ENCODE measurements at places on chromosomes 4 and X. TPM values are rescaled to one million over a fixed set of nuclear protein-coding genes. Genes with fewer than 3 reads are reported as not detected.

Gene LEF1
- total RNA-seq = 0.58 TPM

DNA sequence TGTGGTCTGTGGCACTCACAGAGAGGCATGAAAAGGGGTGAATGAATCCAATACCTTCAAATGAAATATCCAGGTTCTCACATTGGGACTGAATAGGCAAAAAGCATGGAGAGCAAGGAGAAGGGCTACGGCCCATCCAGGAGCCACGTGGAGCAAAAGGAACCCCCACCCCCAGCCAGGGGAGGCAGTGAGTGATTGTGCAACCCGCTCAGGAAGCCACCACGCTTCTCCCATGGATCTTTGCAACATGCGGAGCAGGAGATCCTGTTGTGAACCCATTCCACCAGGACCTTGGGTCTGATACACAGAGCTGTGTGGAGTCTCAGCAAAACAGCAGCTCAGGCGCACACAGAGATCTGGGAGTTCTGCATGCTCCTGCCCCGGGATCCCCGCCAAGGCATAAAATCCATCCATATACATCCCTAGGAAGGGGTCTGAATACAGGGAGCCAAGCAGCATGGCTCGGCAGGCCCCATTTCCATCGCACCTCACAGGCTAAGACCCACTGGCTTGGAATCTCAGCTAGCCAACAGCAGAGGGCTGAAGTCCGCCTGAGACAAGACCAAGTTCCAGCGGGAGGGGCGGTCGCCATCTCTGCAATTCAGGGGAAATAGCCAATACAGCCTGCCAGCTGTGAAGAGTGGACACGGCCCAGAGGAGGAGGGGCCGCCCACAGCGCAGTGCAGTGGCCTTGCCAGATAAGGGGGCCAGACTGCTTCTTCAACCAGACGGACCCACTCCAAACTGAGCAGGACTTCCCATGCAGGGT, 80.2 kb downstream of the FGF16 start:
- H3K27me3 ChIP-seq = no peaks in the 10 kb centered on the region
- no peak overlapping the region for H3K4me3 ChIP-seq
- no peaks in the 10 kb centered on the region for H3K4me1 ChIP-seq

DNA sequence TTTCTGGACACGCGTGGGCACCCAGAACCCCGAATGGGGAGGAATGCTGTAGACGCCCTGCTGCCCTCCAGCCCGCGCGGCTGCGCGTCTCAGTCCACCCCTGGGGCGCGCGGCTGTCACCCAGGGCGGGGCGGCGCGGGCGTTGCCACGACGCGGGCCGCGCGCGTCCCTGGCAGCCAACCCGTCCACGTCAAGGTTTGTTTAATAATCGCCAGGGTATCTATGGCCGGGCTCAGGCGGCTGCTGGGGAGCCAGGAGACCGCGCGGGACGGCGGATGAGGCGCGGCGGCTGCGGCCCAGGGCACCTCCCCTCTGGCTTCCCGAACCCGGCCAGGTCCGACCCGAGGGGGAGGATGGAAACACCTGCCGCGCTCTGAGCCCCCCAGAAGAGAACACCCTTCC, at the start of gene SPATA18:
Gene SPATA18 (plus strand): TSS at position 92 of the 402 bp plus-strand sequence. CDS start 401 bp downstream, outside the sequence.
- H3K27me3 ChIP-seq = no peaks in the 10 kb centered on the region
- H3K4me3 ChIP-seq = no peak within 1 kb of the TSS
- H3K27ac ChIP-seq = no peak within 1 kb of the TSS
- H3K36me3 ChIP-seq = no peaks in the 10 kb centered on the region
- no peaks in the 10 kb centered on the region for H3K4me1 ChIP-seq

DNA sequence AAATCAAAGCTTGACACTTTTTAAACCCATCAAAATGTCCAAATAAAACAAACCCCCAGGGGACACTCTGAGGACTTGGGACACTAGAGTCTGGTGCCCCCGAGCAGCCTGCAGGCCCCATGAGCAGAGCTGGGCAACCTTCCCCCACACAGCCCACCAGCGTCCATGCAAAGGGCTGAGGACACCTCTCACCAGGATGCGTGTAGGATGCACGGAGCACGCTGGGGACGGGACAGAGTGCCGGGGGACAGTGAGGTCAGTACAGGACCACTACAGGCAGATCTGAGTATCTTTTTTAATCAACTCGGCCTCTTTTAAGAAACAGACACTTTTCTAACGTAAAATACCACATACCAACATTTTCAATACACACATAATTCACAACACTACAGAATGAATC, 6.9 kb downstream of the GAK start:
- no peak overlapping the region for H3K27ac ChIP-seq
- DNase-seq = no peak
- no peaks in the 10 kb centered on the region for H3K27me3 ChIP-seq
- no peak overlapping the region for H3K4me3 ChIP-seq

DNA sequence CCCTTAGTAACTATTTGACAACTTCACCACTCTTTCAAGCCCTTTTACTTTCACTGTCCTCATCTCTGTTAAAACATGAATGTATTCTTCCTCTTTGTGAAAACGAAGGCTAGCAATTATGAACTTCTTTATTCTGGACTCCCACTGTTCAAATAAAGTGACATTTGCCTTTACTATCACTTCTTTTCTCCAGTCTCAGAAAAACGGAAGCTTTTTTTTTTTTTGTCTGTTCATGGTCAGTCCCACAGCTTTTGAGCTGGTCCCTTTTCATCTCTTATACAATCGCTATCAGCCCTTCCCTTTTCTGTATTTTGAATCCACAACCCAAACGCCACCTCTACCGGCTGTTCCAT, 327.7 kb downstream of the DKK2 start:
- no peak overlapping the region for H3K27ac ChIP-seq
- H3K4me3 ChIP-seq = no peak overlapping the region
- DNase-seq = no peak
- H3K36me3 ChIP-seq = no peaks in the 10 kb centered on the region

GRCh38 chr4:123466080-123466785, 69.6 kb downstream of the SPRY1 start:
- no peaks in the 10 kb centered on the region for H3K27me3 ChIP-seq
- peaks cover 11% of the 10 kb centered on the region for H3K4me1 ChIP-seq
- no peaks in the 10 kb centered on the region for H3K36me3 ChIP-seq
- H3K4me3 ChIP-seq = no peak overlapping the region

GRCh38 chrX:19064175-19064574, 58.1 kb downstream of the ADGRG2 start:
- H3K4me1 ChIP-seq = peaks cover 22% of the 10 kb centered on the region
- H3K27me3 ChIP-seq = no peaks in the 10 kb centered on the region
- H3K27ac ChIP-seq = peak overlapping the region; percentile 59
- DNase-seq = peak; percentile 89
- no peak overlapping the region for H3K4me3 ChIP-seq

GRCh38 chr4:144787365-144788258, 141.7 kb downstream of the HHIP start:
- H3K27ac ChIP-seq = no peak overlapping the region
- H3K4me3 ChIP-seq = no peak overlapping the region
- peak; percentile 62 for DNase-seq

- no peaks in the 10 kb centered on the region for H3K4me1 ChIP-seq
- H3K36me3 ChIP-seq = no peaks in the 10 kb centered on the region
- no peak overlapping the region for H3K27ac ChIP-seq
- no peak overlapping the region for H3K4me3 ChIP-seq
- H3K27me3 ChIP-seq = no peaks in the 10 kb centered on the region
- no peak for DNase-seq
Measured at GRCh38 chr4:8600686-8601085, 8.1 kb downstream of the CPZ start.

DNA sequence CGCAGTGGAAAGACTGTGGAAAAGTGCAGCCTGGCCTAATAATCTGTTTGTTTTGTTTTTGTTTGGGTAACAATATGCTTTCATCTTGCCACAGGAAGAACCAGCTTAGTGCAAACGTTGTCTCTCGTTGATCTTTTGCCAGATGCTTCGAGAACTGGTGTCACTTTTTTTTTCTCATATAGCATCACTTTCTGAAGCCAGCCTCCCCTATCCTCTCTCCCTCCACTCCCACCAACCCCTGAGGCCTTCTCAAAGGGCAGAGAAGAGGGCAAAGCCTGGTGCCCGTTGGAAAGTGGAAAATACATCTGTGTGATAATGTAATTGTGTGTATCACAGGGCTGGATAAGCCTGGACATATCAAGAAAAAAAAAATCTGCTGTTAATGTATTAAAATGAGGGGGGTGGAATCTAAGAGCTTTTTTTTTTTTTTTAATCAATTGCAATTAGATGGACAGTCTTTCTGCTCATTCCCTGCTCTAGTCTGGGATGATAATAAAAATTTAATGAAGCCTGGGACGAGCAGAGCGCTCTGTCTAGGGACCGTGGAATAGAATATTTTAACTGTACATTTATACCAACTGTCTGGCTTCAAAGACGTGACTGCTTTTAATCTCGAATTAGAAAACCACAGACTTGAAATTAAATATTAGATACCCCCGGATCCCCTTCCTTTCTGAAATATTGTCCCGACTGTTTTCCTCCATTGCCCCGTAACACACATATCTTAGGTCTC, 8.1 kb downstream of the POU4F2 start:
- no peak for DNase-seq
- H3K36me3 ChIP-seq = no peaks in the 10 kb centered on the region
- no peak overlapping the region for H3K4me3 ChIP-seq
- peaks cover 47% of the 10 kb centered on the region for H3K27me3 ChIP-seq

Measured in PC-3 (cell line).